Mesenteric fat pad (tissue), 1 donor: ENCODE measurements at places on chromosomes 3 and 15.

GRCh38 chr15:68924866-68925560, 5.3 kb upstream of the SPESP1 start:
- DNase-seq, result no peak

DNA sequence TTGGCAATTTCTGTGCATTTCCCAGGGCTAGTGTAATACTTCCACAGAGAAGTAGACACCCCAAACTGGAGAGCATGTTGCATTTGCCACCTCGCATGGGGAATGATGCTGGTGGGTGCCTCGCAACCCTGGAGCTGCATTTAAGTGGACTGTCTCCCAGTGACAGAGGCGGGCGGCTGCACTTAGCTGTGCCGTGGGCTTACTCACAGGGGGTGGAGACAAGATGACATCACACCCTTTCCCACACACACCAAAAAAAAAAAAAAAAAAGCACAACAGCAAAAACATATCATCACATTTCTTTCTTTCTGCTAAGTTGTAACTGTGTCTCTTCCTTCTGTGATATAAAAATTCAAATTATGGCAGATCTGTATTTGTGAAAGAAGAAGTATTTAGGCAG, at the start of gene ABI3BP:
Gene ABI3BP, minus strand, starts transcription at position 113 of the 400 bp plus-strand sequence. Its CDS starts 37 bp downstream, at position 76.
- DNase-seq, result no peak

GRCh38 chr3:187679638-187680396, 9.6 kb upstream of the SST start:
- DNase-seq, result no peak

- no peak for DNase-seq
Observed at GRCh38 chr15:100999369-100999768, 80.2 kb downstream of the LRRK1 start.

- DNase-seq, result no peak
Observed at GRCh38 chr3:61699622-61700021, 138.3 kb downstream of the PTPRG start.

GRCh38 chr15:88403351-88403791, 63.8 kb downstream of the MRPL46 start:
- no peak for DNase-seq

- DNase-seq, result peak; percentile 69
Observed at GRCh38 chr3:126349071-126349470, 8.1 kb downstream of the KLF15 start.
